ENCODE measurements at places on chromosomes 6 and 20.

DNA sequence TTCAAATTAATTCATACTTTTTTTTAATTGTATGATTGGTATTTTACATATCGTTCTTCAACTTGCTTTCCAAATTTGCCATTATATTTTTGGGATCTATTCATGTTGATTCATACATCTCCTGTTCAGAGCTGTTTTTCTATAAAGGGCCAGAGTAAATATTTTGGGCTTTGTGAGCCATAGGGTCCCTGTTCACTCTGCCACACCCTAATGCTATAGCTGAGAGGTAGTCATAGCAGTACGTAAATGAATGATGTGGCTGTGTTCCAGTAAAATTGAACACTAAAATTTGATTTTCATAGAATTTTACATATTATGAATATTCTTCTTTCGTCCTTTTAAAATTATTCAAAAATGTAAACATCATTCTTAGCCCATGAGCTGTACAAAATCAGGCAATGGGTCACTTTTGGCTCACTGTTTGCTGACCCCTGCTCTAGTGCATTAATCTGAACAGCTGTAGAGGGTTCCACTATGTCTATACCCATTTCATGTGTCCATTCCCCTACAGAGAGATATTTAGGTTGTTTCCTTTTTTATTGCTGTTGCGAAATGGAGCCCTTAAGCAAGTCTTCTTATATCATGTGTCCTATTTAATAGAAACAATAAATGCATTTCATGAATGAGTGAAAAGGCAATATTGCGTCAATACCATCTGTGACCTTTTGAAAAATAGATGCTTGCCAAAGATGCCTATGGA, 136.4 kb upstream of the SALL4 start:
- DNase-seq: no peak

- DNase-seq: no peak
Measured at GRCh38 chr6:157268835-157269234, 54.5 kb downstream of the TMEM242 start.

- DNase-seq: no peak
Measured at GRCh38 chr6:121652726-121653623, 217.5 kb downstream of the GJA1 start.

DNA sequence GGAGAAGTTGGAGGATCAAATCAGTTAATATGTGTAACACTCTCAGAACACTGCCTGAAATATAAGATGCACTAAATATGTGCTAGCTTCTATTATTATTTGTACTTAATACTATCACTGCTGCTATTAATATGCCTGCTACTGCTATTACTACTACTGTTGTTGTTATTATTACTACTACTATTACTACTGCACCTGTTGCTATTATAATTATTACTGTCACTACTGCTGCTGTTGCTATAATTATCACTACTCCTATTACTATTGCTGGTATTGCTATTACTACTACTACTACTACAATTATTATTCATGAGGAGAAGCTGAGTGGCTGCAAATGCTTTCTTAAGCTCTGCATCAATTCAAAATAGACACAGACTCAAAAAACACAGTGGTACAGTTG, 16.7 kb upstream of the SSTR4 start:
- DNase-seq: no peak

GRCh38 chr6:136289327-136289578, 393 bp downstream of the BCLAF1 start:
- peak; percentile 91 for DNase-seq

- no peak for DNase-seq
Measured at GRCh38 chr20:51420111-51420510, 122.4 kb downstream of the NFATC2 start.

DNA sequence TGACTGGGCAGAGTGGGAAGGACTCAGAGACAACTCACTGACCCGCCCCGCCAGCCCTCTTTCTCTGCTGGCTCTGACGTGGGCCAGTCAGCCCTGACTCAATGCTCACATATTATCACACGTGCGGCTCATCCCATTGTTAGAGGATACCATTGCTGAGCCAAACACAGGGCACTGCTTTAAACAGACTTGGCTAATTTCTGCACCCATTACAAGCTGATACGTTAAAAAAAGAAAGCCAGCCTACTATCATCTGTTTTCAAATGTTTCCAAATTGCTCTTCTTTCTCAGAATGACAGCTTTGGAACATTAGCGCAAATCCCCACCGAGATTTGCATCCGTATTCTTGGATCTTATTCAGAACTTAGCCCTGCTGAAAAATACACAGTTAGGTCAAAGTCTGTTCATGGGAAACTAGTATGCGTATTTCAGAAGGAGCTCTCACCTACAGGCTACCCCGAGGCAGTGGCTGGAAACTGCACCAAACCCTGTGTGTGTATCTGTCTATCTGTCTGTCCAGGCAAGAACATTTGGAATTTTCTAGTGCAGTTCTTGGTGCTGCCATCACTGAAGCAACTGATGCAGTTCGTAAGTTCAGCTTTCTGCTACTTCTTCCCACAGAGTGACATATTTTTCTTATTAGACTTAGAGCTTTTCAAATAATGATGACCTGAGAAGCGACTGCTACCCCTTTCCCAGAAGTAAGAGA, 32.8 kb downstream of the RAMACL start:
- no peak for DNase-seq

DNA sequence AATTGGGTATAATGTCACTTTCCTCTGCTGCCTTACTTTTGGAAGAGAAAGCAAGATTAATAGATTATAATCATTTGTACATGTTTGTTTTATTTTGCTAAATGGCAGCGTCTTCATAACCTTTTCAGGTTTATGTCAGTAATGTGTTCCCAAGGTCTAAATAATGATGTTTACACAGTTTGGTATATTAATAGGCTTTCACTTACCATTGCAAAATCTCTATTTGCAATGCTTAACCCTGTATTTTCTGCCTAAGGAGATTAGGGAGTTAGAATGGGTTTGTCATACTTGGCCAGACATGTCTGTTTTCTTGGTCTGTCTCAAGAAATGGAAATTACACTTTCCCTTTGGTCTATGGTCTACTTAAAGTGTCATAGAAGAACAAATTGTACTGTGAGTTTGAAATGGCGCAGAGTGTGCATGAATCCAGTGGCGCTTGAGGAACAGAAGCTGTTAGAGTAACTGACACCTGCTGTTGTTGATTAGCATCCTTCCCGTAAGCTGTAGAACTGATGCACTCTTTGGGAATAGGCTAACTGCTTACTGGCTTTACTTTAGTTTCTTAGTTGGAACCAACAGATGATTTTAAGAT, 261.1 kb downstream of the SAMD5 start:
- DNase-seq: no peak

GRCh38 chr6:168095716-168096250, 16.8 kb upstream of the FRMD1 start:
- no peak for DNase-seq

DNA sequence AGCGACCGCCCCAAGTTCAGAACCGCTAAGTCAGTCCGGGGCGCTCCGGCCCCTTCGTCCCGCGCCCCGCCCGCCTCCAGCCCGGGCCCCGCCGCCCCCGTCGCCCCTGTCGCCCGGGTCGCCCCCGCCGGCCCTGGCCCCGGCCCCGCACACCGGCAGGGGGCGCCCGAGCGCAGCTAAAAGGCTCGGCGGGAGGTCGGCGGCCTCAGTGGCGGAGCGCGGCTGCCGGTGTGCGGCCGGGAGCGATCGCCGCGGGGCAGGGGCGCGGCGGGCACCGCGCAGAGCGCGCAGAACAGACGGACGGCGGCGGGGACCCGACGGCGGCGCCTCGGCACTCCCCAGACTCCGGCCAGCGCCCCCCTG, at the start of gene FNDC1:
FNDC1 (plus strand) TSS at position 208 of the 363 bp plus-strand sequence. CDS start 197 bp downstream, outside the sequence.
- DNase-seq: peak; percentile 95

- DNase-seq: peak; percentile 81
Measured at GRCh38 chr6:151675746-151676459, 131.6 kb upstream of the ESR1 start.

DNA sequence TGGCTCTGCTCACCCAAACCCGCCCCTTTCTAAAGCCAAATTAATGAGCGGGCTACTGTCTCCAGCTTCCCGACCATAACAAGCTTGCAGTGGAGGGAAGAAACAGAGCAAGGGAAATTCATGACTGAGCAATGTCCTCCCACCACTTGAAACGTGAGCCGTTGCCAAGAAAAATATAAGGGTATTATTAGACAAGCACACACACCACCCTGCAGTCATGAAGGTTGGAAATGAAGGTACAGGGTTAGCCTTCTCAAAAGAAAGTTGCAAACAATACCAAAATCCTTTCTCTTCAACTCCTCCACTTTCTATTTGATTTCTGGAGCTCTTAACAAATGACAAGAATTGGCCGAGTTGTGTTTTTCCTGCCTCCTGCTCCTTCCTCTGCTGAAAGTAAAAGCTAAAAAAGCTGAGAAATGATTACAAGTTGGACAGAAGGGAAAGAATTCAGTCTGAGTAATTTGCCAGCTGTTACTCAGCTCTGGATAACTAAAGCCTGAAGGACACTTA, 151.1 kb upstream of the B3GAT2 start:
- DNase-seq: no peak

DNA sequence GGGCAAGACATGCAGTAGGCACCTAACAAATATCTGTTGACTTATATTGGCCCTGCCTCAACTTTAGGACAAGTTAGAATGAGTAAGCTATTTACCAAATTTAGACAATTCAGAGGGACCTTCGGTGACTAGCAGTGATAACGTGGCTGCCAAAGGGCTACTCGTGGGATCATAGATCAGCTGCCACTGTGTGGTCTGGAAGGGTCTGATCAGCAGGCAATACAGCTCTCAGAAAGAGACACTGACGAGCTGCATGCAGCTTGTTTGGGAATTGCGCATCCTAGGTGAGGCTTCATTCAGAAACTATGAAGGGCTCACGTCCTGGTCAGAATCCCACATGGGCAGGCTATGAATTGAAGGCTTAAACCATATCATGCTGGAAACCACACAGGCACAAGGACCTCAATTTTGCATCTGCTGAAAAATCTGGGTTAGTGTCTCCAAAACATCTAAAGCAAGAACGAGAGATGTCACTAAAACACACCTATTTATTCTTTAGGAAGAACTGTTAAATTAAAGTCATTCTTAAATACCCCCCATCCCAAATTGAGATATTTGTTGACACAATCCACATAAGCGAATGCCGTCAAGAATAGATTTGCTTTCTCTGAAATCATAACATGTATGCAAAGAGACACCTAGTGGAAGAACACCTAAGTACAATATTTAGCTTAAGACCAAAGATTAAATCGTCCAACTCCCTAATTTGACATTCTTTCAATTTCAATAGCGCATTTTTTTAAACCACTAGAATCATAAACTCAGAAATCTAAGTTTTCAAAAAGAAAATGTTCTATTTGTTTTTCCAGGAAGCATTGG, 79.6 kb downstream of the IPCEF1 start:
- DNase-seq: no peak

GRCh38 chr6:2016040-2016439, 229.4 kb downstream of the GMDS start:
- no peak for DNase-seq

DNA sequence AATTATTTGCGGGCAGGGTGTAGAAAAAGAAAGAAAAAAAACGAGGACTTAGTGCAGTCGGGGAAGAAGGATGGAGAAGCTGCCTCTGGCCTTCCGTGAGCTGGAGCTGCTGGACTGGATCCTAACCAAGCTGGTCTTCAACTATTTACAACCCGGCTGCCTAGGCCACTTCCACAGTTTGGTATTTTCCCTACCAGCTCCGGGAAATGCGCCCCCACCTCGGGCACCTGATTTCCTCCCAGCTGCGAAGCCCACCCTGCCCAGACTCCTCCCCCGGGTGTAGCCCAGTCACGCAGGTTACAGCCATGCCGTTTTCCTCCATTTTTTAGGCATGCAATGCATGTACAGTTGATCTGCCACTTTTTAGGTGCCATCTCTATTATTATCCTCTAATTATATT, 21.2 kb downstream of the THEMIS start:
- DNase-seq: no peak

- no peak for DNase-seq
Measured at GRCh38 chr6:122821095-122821494, 32.0 kb downstream of the SMPDL3A start.

- no peak for DNase-seq
Measured at GRCh38 chr20:55649254-55649653, 356.1 kb downstream of the CBLN4 start.

GRCh38 chr20:38217791-38218565, 42.6 kb downstream of the KIAA1755 start:
- DNase-seq: no peak

GRCh38 chr6:67190733-67191132, 1444.3 kb upstream of the ADGRB3 start:
- no peak for DNase-seq

GRCh38 chr6:19320111-19320581, 517.0 kb upstream of the ID4 start:
- no peak for DNase-seq

DNA sequence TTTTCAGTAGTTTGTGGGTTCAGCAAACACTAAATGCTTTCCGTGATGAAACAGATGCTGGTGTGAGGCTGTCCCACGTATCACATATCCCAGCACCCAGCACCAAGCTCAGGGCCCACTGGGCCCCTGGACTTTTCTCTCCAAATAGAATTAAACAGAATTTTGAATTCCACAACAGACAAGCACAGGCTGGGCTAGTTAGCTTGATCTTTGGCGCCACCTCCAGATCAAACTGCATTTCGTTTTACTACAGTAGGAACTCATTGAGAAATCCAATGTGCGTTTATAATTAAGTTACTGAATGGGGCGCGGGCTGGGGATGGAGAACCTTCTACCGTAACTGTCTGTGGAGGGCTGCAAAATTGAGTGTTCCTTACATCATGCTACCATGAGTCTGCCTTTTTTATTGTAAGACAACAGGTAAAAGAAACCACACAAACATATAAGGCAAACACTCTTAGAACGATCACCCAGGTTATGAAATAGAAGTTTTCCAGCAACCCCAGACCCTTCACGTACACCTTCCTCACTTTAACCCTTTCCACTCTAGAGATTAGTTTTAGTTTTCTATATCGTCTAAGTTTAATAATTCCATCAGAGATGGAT, 107.8 kb downstream of the ZFP64 start:
- DNase-seq: peak; percentile 63

- no peak for DNase-seq
Measured at GRCh38 chr6:81634155-81634880, 118.2 kb downstream of the TENT5A start.

- DNase-seq: no peak
Measured at GRCh38 chr6:32713241-32713640, 27.9 kb upstream of the HLA-DQA2 start.

DNA sequence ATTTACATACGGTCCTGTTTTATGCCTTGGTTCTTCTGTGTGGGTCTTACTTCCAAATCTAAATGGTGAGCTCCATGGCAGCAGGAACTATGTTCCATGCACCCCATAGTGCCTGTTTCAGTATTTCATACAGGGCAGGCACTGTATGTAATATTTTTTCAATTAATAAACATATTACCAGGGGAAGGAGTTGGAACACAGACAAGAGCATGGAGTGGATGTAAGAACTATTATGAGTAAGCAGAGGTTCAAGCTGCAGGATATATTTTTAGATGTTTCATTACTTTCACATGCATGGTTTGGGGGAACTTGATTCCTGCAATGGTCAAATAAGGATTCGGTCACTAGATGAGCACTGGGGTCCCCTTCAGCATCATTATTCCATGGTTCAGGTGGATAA, 108.3 kb downstream of the KIF13A start:
- no peak for DNase-seq

Measured in D341Med (cell line).